Activated T-helper 1 cell treated with anti-CD3 and anti-CD28 coated beads, Interleukin-2, amount 50 U/mL, for 16 hours (primary cell): ENCODE measurements at places on chromosomes 11 and 22.

GRCh38 chr22:30650508-30651116 lies 15.0 kb downstream of the SLC35E4 start:
- DNase-seq = no peak

DNA sequence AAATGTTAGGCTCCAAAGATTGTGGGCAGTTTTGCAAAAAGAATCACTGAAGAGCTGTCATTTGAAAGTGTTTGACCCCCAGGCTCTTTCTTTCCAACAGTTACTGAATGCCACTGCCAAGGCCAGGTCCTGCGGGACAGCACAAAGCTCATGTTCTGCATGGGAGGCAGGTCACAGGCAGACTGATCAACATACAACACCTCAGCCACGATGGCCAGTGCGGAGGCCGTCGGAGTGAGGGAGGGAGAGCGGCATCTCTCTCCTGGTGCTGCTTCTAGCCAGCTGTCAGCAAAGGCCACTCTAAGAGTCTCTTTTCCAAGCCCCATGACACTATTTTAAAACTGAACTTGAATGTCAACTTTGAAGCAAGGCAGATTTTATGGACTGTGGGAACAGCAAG lies 49.9 kb downstream of the ARFGAP3 start:
- no peak for DNase-seq

- peak; percentile 28 for DNase-seq
Observed at GRCh38 chr11:66126808-66127555, 56.9 kb downstream of the PACS1 start.

GRCh38 chr11:6402061-6402470 lies 11.8 kb downstream of the SMPD1 start:
- no peak for DNase-seq

DNA sequence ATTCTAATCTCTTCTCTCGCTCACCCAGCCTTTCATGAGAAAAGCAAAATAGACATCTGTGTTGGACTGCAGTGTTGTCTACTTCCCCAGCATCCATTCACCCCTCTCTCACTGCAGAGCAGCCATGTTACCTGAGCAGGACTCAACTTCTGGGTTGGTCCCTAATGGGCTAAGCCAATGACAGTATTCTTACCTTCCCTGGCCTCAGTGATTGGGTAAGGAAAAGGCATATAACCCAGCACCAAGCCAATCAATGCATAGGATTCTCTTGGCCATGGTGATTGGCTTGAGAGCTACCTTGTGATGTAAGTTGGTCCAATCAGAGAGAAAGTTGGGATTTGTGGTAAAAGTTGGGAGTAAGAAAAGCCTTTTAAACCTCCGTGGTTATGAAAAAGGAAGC lies 99.8 kb upstream of the NECTIN1 start:
- DNase-seq = no peak
